ENCODE measurements at places on chromosomes 7 and 10.

DNA sequence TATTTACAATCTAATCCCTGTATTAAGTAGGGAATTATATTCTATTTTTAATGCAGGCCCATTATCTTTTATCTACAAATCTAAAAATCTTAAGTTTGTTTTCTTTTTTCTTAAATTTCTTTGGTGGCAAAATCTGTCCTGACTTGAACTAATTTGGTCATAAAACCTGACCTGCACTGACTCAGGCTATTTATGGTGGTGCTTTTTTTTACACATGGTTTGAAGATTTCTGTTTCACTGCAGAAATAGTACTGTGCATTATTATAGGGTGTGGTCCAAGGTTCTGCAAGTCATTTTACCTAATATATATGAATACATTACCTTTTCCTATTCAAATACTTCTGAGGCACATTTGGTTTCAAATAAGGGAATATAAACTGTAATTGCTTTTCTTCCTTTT is 137.0 kb downstream of the CD36 start:
- H3K27me3 ChIP-seq, result no peaks in the 10 kb centered on the region
- no peak for DNase-seq
- no peak overlapping the region for H3K27ac ChIP-seq

DNA sequence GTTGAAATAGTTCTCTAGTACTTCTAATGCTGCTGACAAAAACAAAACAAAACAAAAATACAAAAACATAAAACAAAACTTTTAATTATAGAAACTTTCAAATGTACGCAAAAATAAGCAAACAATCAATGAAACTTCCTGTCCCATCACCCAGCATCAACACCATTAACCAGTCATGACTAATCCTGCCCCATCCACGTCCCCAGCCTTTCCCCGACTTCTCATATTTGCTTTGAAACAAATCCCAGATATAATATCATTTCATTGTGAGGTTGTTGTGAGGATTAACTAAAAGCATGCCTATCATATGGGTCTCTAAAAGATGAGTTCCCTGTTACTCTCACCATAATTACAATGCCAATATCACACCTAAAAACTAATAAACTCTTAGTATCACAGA is 55.7 kb downstream of the CSTF2T start:
- H3K4me3 ChIP-seq, result no peak overlapping the region
- DNase-seq, result no peak
- no peaks in the 10 kb centered on the region for H3K4me1 ChIP-seq
- no peak overlapping the region for H3K27ac ChIP-seq
- H3K36me3 ChIP-seq, result no peaks in the 10 kb centered on the region

- H3K4me1 ChIP-seq, result no peaks in the 10 kb centered on the region
- H3K4me3 ChIP-seq, result no peak overlapping the region
- H3K36me3 ChIP-seq, result no peaks in the 10 kb centered on the region
- H3K27ac ChIP-seq, result no peak overlapping the region
These were observed 157.0 kb downstream of the EMX2 start for GRCh38 chr10:117699436-117700075.

GRCh38 chr7:148572067-148572522 is 18.5 kb upstream of the C7orf33 start:
- H3K27ac ChIP-seq, result no peak overlapping the region
- H3K36me3 ChIP-seq, result peaks cover 3% of the 10 kb centered on the region
- peaks cover 21% of the 10 kb centered on the region for H3K4me1 ChIP-seq
- no peak overlapping the region for H3K4me3 ChIP-seq

DNA sequence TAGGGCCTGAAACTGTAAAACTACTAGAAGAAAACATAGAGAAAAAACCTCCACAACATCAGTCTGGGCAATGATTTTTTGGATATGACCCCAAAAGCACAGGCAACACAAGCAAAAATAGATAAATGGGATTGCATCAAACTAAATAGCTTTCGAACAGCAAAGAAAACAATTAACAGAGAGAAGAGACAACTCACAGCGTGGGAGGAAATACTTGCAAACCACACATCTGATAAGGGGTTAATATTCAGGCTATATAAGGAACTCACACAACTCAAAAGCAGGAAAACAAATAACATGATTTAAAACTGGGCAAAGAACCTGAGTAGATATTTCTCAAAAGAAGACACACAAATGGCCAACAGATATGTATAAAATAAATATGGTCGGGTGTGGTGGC is 7.7 kb upstream of the GSTK1 start:
- DNase-seq, result no peak
- no peaks in the 10 kb centered on the region for H3K27me3 ChIP-seq
- H3K27ac ChIP-seq, result no peak overlapping the region
- H3K36me3 ChIP-seq, result peaks cover 1% of the 10 kb centered on the region

GRCh38 chr7:111560773-111561653 is 1.3 kb downstream of the IMMP2L start:
- peaks cover 26% of the 10 kb centered on the region for H3K36me3 ChIP-seq
- peak overlapping the region; percentile 90 for H3K4me3 ChIP-seq
- H3K27me3 ChIP-seq, result peaks cover 6% of the 10 kb centered on the region
- peaks cover 61% of the 10 kb centered on the region for H3K4me1 ChIP-seq
- H3K27ac ChIP-seq, result peak overlapping the region; percentile 96

GRCh38 chr10:117743509-117743908 is 201.0 kb downstream of the EMX2 start:
- no peak overlapping the region for H3K4me3 ChIP-seq
- H3K4me1 ChIP-seq, result no peaks in the 10 kb centered on the region
- DNase-seq, result no peak
- no peaks in the 10 kb centered on the region for H3K36me3 ChIP-seq
- H3K27me3 ChIP-seq, result peaks cover 9% of the 10 kb centered on the region

GRCh38 chr10:132368881-132369635 is 27.9 kb upstream of the PWWP2B start:
- peaks cover 3% of the 10 kb centered on the region for H3K4me1 ChIP-seq
- H3K27ac ChIP-seq, result no peak overlapping the region
- no peak overlapping the region for H3K4me3 ChIP-seq
- DNase-seq, result no peak
- H3K27me3 ChIP-seq, result peaks cover 15% of the 10 kb centered on the region

GRCh38 chr7:11026452-11027359 is 53.0 kb downstream of the PHF14 start:
- no peak overlapping the region for H3K4me3 ChIP-seq
- H3K27me3 ChIP-seq, result no peaks in the 10 kb centered on the region
- no peak for DNase-seq
- H3K27ac ChIP-seq, result no peak overlapping the region
- H3K4me1 ChIP-seq, result no peaks in the 10 kb centered on the region

DNA sequence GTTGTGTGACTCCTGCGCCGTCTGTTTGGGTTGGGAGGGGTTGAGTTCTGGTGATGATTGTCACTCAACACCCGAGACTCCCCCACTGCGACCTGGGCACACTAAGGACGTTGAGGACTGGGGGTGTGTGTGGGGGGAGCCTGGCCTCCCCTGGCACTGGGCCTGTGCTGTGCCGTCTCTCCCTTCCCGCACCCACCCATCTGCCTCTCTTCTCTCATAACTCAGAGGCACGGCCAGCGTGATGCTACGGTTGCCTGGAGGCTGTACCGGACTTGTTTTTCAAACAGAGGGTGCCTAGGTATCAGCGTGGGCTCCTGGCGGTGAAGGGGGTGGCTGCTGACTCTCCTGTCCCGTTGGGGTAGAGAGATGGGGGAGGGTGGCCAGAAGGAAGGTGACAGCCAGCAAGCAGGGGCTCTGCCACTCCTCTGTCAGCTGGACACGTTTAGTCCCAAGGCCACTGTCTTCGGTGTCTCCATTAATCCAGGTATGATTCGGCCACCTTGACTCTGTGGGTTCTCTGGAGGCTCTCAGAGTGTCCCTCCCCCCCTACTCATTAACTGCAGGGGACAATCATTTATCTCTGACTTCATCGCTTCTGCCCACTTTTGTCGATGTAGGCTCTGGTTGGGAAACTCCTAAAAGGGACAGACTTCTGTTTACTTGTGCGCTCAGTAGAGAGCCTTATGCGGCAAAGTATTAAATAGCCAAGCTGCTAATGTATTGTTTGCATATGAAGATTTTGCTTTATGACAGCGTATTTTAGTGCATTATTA is 56.5 kb upstream of the PFKFB3 start:
- peaks cover 11% of the 10 kb centered on the region for H3K27me3 ChIP-seq
- peak overlapping the region; percentile 66 for H3K27ac ChIP-seq
- H3K36me3 ChIP-seq, result peaks cover 26% of the 10 kb centered on the region

GRCh38 chr7:139807009-139807408 is 22.1 kb upstream of the TBXAS1 start:
- no peaks in the 10 kb centered on the region for H3K4me1 ChIP-seq
- no peak overlapping the region for H3K4me3 ChIP-seq
- peaks cover 10% of the 10 kb centered on the region for H3K27me3 ChIP-seq
- peaks cover 23% of the 10 kb centered on the region for H3K36me3 ChIP-seq
- no peak for DNase-seq
- H3K27ac ChIP-seq, result no peak overlapping the region

- H3K27ac ChIP-seq, result no peak overlapping the region
- H3K4me3 ChIP-seq, result no peak overlapping the region
- H3K36me3 ChIP-seq, result peaks cover 30% of the 10 kb centered on the region
- no peaks in the 10 kb centered on the region for H3K4me1 ChIP-seq
- DNase-seq, result no peak
These were observed 21.9 kb downstream of the RRP12 start for GRCh38 chr10:97378933-97379921.

DNA sequence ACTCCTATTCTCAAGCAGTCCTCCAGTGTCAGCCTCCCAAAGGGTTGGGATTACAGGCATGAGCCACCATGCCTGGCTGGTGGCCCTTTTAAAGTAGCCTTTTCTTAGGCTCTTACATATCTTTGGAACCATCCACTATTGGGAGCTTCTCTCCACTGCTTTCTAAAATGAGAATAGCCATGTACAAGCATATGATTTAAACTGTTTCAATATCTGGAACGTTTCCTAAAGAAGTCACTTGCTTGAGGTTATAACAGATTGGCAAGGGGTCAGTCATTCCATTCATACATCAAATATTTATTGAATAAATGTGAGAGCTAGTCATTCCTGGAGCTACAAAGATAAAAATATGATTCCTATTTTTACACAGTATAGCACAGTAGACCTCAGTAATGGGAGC is 97.4 kb upstream of the LRGUK start:
- no peak for DNase-seq
- H3K36me3 ChIP-seq, result peaks cover 14% of the 10 kb centered on the region
- H3K27ac ChIP-seq, result no peak overlapping the region
- H3K4me1 ChIP-seq, result no peaks in the 10 kb centered on the region

GRCh38 chr10:111885919-111886318 is 297.6 kb downstream of the GPAM start:
- no peak for DNase-seq
- no peaks in the 10 kb centered on the region for H3K27me3 ChIP-seq
- H3K36me3 ChIP-seq, result no peaks in the 10 kb centered on the region
- no peaks in the 10 kb centered on the region for H3K4me1 ChIP-seq
- H3K27ac ChIP-seq, result no peak overlapping the region

All from stimulated activated naive B cell treated with anti-CD40 and anti-IgM and Interleukin-4, amounts not matched to agents 10 μg/mL and 1 μg/mL and 100 μg/mL, for 72 hours (primary cell).